ENCODE measurements at places on chromosomes 6 and 20.

DNA sequence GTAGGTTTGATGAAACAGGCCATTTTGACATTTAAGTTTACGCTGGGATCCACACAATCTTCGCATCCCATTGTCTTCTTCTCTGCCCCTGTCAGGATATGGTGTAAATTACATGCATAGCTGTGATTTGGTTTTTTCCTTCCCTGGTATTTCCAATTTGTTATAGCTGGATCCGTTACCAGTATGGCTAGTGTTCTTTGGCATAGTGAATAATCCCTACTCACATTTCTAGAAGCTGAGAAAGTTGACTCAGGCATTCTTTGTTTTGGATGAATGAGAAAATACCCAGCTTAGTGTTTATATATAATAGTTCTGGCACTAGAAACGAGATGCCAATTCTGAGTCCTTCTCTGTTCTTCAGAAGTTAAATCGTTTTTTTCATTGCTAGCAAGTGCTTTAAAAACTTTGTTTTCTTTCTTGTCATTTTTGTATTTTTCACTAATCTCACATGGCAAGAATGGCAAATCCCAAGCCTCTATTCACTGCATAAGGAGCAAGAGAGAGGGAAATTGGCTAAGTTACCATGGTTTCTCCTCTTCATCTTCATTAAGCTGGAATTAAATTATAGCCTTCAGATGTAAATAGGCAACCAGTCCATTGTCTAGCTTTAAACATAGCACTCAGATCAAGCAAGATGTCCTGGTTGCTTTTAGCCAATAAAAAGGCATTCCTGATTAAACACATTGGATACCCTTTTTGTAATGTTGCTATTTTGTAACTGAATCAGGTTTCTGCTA, 91.9 kb upstream of the LAMP5 start:
- no peak for DNase-seq

- DNase-seq = no peak
Measured at GRCh38 chr6:140581601-140582000, 1207.2 kb upstream of the CITED2 start.

DNA sequence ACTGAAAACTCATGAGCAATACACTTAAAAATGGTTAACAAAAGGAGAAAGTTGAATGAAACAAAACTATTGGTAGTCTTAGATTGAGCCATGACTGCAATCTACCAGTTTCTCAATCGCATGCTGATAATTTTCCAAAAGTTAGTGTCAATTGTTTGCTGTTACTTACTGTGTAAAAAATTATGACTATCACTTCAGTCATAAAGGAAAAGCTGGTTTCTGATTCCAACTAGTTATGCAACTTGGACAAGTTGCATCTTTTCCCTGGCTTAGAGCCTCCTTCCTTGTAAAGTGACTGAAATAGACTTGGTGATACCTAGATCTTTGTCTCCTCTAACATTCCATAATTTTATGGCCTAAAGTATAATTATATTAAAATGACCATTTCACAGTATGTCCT, 88.3 kb upstream of the PAK5 start:
- DNase-seq = no peak

GRCh38 chr20:61430228-61430624, 178.2 kb downstream of the CDH4 start:
- DNase-seq = no peak

DNA sequence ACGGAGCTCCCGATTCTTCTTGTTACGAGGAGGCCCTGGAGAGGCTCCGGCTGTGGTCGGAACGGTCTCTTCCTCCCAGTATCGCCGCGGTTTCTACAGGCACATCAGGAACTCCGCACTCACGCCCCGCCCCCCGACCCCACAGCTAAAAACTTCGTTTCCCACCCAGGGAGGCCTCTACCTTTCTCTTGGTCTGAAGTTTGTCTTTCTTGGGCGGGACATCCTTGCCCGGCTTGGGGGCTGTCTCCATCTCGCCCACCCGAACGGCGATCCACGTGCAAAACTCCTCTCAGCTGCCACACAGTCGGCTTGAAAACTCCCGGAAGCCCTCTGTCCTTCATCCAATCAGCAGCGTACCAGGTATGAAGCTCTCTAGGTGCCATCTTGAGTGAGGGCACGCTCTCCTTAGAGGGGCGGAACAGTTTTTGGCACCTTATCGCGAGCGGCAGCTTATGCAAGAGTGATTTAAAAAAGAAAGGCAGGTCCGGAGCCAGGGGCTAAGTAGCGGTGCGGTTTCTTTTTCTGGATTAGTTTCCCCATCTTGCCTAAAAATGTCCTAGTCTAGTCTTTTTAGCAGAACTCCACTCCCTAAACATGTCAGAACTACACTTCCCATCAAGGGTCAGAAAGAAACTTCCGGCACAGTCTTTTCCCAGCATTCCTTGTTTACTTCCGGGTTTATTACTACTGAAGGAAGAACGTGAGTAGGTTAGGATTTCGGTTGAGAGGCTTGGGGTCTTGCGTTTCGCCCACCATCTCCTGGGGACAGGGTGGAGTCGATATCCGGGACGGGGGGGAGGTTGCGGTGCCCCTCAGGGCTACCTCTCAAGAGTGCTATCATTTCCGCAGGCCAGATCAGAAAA, at the start of the genes PFDN6 and WDR46:
Gene PFDN6, plus strand, starts transcription at position 681 of the 863 bp plus-strand sequence. CDS start 256 bp downstream, outside the sequence.
Gene WDR46, minus strand, starts transcription at position 319 of the 863 bp plus-strand sequence. Its CDS starts 69 bp downstream, at position 250.
- peak; percentile 77 for DNase-seq

DNA sequence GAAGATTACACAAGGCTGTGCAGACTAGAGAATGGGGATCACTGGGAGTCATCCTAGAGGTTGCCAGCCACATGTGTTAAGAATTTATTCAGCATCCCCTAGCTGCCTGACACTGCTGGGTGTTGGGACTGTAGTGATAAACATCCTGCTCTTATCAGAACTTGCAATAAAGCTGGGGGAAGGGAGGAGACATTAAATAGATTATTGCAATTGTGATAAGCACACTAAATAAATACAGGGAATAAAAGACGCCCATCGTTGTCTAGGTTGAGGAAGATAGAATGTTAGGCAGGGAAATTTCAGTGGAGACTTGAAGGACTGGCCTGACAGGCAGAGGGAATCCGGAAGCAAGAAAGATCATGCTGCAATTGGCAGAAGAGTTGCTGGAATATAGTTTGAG, 33.2 kb upstream of the TRAM2 start:
- no peak for DNase-seq

- no peak for DNase-seq
Measured at GRCh38 chr6:170209354-170210025, 81.4 kb downstream of the DLL1 start.

- no peak for DNase-seq
Measured at GRCh38 chr6:165042912-165043311, 266.5 kb downstream of the C6orf118 start.

DNA sequence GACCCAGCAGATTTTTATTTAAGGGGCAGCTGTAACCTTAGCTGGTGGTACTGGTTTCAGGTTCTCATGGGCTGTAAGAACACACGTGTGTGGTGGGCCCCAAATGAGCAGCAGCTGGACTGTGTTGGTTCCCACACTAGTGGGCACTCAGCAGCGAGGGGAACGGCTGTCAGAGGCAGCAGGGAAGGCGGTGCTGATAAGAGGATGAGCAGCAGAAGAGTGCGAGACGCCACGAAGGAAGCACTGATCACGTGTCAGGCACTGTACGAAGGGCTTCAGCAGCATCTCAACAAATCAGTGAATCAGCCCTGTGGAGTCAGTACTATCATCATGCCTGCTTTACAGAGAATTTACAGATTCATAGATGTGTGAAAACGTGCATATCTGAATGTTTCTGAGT, 41.0 kb upstream of the EMILIN3 start:
- no peak for DNase-seq

DNA sequence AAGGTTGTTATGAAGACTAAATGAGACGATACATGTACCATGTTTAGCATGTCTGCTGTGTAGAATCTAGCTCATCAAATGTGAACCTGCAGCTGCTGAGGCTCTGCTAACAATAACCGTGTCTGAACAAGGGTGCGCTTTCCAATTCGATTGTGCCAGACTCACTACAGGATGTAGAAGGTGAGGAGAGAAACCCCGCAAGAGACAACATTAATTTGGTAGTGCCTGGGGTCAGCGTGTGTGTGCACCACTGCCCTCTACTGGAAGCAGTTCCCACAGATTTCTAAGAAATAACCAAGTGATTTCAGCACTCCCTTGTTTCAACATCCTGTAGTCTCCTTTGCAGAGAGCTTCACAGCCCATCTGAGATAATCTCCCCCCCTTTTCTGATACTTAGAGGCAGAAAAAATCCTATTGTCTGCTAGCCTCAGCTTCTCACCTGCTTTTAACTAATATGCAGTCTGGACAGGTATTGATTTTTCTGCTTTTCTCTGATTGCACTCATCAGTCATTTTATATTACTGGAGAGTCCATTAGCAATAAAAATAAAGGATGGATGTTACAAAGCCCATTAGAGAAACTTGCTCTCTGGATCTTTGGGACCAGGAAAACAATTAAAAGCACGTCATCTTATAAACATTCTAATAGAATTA, 96.7 kb upstream of the BACH2 start:
- DNase-seq = peak; percentile 19

DNA sequence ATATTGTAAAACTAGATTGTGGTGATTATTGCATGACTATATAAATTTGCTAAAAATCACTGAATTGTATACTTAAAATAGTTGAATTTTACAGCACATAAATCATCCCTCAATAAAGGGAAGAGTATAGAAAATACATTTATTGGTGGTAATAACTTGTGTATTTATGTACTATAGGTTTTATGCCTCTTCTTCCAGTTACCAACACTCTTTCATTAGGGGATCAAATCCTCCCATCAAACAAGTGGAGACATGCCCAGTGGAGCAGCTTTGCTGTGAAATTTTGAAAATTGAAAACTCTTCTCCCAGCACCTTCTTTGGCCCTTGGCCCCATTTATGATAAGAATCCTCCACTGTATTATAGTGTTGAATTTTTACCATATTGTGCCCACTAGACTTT, 10.1 kb upstream of the SSR1 start:
- no peak for DNase-seq

GRCh38 chr20:19996222-19996621, 20.9 kb upstream of the NAA20 start:
- no peak for DNase-seq

DNA sequence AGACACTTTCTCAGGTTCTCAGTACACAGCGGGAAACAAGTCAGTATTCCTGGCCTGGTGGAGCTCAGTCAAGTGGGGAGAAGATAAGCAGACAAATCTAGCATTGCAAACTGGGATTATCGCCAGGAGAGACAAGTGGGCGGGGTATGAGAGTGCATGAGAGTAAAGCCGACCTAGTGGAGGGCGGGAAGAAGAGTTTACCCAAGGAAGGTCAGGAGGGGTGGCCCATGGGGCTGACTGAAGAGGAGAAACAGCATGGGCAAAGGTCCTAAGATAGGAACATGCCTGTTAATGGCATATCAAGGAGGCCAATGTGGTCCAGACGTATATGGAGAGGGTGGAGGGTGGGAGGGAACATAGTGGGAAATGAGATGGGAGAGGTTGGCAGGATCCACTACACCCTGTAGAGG, 12.4 kb upstream of the CSNK2A1 start:
- DNase-seq = no peak

DNA sequence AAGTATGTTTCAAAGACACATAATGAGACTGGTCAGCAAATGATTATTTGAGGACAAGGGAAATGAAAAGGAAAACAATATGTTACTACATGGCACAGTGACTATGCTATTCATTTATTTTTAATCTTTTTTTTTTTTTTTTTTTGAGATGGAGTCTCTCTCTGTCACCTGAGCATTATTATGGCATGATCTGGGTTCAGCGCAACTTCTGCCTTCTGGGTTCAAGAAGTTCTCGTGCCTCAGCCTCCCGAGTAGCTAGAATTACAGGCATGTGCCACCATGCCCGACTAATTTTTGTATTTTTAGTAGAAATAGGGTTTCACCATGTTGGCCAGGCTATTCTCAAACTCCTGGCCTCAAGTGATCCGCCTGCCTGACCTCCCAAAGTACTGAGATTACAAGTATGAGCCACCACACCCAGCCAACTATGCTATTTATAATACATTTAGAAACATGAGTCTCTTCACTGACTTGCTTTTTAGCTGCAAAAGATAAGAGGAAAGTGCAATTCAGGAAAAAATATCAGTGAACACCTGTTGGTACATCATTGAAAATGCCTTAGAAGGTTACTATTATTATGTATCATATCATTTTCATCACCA, 3.4 kb downstream of the CALHM4 start:
- no peak for DNase-seq

DNA sequence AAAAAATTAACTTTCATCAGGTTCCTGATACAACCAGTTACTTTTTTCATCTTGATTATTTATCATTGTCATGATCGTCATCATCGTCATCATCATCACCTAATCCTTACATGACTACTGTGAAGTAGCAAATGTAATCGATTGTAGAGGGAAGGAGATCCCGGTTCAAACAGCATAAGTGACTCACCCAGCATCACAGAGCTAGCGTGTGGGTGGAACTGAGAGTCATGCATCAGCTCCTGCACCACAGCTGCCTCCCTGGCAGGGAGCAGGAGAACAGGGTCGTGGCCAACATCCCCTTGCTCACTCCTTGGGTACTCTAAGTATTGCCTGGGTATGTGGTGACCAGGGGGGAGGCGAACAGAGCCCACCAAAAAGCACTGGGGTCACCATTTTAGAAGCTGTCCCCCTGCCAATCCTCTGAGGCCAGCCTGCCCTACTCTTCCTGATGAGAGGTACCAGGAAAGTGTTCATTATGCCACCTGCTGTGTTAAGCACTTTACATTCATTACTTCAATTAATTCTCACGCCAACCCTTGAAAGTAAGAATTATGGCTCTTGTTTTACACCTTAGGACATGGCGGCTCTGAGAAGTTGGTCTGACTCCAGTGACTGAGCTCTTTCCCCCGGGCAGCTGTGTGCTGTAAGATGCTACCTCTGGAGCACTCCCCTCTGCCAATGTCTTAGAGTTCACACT, 425.2 kb downstream of the CD83 start:
- no peak for DNase-seq

DNA sequence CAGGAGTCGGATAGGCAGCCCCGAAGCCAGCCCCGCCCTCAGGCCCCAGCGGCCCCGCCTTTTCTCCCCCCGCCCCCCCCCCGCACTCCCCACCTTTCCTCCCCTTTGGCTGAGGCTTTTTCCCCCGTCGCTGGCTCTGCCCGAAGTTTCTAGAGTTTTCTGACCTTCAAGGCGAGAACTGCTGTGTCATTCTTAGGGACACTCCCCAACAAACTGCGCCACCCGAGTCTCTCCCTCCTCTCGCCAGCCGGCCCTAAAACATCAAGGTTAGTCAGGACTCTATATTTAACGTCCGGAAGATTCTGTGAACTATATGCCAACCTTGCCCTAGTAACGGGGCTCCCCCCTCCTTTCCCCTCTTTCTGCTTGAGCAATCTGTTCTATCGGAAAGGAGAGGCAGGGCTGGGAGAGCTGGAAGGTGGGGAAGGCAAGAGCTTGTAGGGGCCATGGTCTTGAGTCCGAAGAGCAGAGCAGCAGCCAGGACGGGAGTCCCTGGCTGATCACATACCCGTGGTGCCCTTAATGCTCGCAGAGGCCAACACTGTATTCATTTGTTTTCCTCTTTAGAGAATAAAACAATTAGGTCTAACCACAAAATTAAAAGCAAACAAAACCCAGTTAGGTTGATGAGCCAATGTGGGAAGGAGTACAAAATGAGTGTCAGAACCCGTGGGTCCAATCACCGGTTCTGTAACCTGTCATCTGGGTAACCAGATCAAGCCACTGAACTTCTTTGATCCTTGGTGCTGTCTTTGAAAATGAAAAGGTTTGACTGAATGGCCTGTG, 5.3 kb upstream of the HSPA1B start:
- peak; percentile 77 for DNase-seq

GRCh38 chr6:24480705-24481104, 8.7 kb downstream of the GPLD1 start:
- DNase-seq = no peak

Data from hypothalamus (tissue), 51 donors.